ENCODE measurements at places on chromosomes 1 and 21. TPM values are rescaled to one million over a fixed set of nuclear protein-coding genes. Genes with fewer than 3 reads are reported as not detected.
A peak's percentile ranks its signal among the peaks of the same experiment; 100 is the strongest.

- no peak for DNase-seq
These were observed 43.2 kb downstream of the ELK4 start for GRCh38 chr1:205588636-205589035.

The SPATA1 gene
- 0.81 TPM for total RNA-seq

The CHIT1 gene
- 0.48 TPM for total RNA-seq

DNA sequence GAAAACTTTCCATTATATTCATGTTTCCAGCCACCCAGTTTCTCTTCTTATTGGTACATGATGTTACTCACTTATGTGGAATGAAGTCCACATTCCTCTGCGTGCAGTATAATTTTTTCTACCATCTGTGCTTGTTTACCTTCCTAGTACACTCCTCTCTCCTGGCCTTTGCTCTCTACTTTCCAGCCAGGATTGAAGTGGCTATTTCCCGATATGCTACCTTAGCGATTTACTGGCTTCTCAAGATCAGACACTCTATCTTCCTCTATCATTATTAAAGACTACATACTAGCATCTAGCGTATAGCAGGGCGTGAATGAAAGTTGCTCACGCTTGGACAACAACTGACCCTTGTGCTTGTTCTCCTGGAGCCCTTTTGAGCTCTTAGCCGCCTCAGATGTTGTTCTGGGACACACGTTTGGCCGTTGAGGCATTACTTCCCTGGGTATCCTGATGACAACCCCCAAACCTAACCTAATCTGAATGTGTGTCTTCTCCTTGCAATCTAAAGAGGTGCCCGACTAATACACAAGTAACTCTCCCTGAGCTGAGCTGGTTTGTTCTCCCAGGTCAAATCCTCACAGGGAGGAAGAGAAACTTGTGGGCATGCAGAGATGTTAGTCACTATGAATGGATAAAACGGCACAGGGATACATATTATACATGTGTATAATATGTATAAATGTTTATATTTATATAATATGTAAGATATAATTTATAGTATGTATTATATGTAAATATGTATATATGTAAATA lies 13.4 kb upstream of the MTARC2 start:
- no peak for DNase-seq

DNA sequence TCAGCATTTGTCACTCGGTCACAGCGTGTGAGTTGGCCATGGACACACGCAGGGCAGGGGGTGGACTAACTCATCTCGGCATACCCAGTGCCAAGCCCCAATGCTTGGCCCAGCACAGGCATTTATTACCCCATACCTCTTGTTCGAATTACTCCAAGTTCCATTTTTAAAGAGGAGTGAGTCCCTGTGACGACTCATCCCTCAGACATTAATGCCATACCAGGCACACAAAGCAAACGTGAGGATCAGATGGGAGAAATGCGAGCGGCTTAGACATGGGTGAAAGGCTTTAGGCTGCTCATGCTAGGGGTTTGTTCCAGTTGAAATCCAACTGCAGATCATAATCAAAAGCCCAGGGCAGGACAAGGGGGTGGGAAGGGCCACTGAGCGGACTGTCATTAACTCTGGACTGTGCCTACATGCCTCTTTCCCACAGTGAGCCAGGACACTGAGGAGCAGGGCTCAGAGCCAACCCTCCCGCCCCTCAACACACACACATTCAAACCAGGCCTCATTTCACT lies 118.5 kb upstream of the NGF start:
- DNase-seq = no peak

- DNase-seq = no peak
These were observed 1.7 kb downstream of the KRTAP10-3 start for GRCh38 chr21:44556879-44557278.

GRCh38 chr1:214310010-214310409 lies 29.1 kb downstream of the SMYD2 start:
- no peak for DNase-seq

The ANKRD45 gene
- 0.24 TPM for total RNA-seq

DNA sequence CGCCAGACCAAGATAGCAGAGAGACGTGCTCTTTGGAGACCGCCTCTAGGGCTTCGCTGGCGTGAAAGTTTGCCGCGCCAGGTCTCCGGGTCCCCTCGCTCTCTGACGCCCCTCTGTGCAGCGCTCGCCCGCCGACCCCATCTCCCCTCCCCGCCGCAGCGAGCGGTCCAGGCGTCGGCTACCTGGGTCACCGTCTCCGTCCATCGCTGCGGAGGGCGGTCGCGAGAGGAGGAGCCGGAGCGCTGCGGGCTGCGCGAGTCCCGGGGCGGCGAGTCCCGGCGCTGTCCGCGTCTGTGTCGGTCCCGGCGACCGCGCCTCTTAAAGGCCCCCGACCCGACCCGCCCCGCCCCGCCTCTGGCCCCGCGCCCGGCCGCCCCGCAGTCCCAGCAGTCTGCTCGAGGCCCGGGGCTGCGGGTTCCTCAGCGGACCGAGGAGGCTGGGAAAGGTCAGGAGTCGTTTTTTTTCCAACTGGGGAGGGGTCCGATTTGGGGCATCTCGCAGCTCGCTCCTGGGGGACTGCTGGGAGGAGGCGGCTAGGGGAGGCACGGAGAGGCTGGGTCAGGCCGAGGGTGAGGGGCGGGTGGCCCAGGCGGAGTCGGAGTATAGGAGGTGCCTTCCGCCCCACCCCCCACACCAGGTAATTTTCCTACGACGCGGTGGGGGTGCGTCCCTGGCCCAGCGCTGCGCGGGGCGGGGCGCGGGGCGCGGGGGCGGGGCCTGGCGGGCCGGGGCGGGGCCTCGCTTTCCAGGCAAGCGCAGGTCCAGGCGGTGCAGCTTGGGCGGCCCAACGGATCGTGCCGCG lies at the start of the genes FBXO2 and FBXO44:
TSS of gene FBXO2 (minus strand) at position 293 of the 802 bp plus-strand sequence. CDS start at position 204, 89 bp downstream.
TSS of gene FBXO44 (plus strand) at position 741 of the 802 bp plus-strand sequence. CDS start 959 bp downstream, outside the sequence.
- peak; percentile 72 for DNase-seq

- DNase-seq = peak; percentile 30
These were observed 45.6 kb downstream of the RHBG start for GRCh38 chr1:156414461-156415064.

All from Right ventricle myocardium superior (tissue), 1 donor.